ENCODE measurements at places on chromosomes 5 and 9. TPM values are rescaled to one million over a fixed set of nuclear protein-coding genes. Genes with fewer than 3 reads are reported as not detected.

BARHL1 gene
- total RNA-seq: not detected

GRCh38 chr5:110738503-110738811, 350 bp upstream of the SLC25A46 start:
- peak overlapping the region; percentile 77 for H3K4me3 ChIP-seq
- H3K27me3 ChIP-seq: no peaks in the 10 kb centered on the region
- H3K36me3 ChIP-seq: peaks cover 4% of the 10 kb centered on the region

- H3K4me1 ChIP-seq: peaks cover 33% of the 10 kb centered on the region
- H3K27me3 ChIP-seq: no peaks in the 10 kb centered on the region
- H3K27ac ChIP-seq: peak overlapping the region; percentile 96
- H3K4me3 ChIP-seq: no peak overlapping the region
- no peaks in the 10 kb centered on the region for H3K36me3 ChIP-seq
- peak; percentile 94 for DNase-seq
These were observed 291.9 kb downstream of the COX7C start for GRCh38 chr5:86909418-86910295.

- H3K36me3 ChIP-seq: no peaks in the 10 kb centered on the region
- no peak overlapping the region for H3K27ac ChIP-seq
- DNase-seq: no peak
- H3K4me1 ChIP-seq: peaks cover 11% of the 10 kb centered on the region
- H3K27me3 ChIP-seq: no peaks in the 10 kb centered on the region
- H3K4me3 ChIP-seq: no peak overlapping the region
These were observed 13.8 kb downstream of the TMEM8B start for GRCh38 chr9:35842795-35843194.

GRCh38 chr9:120875195-120875565, 1.8 kb downstream of the PHF19 start:
- H3K27me3 ChIP-seq: no peaks in the 10 kb centered on the region
- DNase-seq: no peak
- H3K4me3 ChIP-seq: peak overlapping the region; percentile 50

GRCh38 chr9:115597330-115597895, 479.5 kb upstream of the TNC start:
- no peak for DNase-seq
- no peak overlapping the region for H3K4me3 ChIP-seq
- H3K4me1 ChIP-seq: peaks cover 60% of the 10 kb centered on the region
- no peaks in the 10 kb centered on the region for H3K27me3 ChIP-seq

All from SJSA1 (cell line).